ENCODE measurements at places on chromosomes 5 and 9.

DNA sequence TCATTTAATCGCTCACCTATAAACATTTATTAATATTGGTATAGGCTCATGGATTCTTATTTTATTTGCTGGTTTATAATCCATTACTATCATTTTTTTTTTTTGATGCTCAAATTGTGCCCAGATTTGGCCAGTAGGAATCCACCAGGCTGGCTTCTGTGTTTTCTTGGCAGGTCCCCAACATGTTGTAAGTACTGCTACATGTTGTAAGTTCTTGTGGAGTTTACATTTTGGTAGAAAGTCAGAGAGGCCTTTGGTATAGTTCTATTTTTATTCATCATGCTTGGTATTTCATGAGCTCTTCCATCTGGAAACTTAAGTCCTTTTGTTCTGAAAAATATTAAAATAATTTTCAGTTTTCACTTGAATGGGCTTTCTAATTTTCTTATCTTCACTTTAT is 47.1 kb downstream of the MAT2B start:
- no peak for DNase-seq

DNA sequence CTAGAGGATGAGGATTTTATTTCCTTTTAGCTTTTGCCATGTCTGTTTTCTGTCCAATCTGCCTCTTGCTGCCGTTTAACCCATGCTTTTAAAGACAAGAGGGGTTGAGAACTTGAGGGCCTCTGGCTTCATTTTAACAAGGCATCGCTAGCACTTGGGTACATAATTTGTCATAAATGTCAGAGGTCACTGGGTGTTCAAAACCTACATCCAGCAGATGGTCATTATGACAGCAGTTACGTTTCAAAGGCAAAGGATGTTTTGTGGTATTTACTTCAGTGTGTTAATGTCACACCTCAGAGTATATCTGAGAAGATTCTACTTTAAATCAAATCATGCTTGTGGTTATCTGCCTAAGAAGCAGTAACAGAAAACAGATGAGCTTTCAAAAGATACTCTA is 918.3 kb downstream of the NR2F1-AS1 start:
- DNase-seq, result no peak

DNA sequence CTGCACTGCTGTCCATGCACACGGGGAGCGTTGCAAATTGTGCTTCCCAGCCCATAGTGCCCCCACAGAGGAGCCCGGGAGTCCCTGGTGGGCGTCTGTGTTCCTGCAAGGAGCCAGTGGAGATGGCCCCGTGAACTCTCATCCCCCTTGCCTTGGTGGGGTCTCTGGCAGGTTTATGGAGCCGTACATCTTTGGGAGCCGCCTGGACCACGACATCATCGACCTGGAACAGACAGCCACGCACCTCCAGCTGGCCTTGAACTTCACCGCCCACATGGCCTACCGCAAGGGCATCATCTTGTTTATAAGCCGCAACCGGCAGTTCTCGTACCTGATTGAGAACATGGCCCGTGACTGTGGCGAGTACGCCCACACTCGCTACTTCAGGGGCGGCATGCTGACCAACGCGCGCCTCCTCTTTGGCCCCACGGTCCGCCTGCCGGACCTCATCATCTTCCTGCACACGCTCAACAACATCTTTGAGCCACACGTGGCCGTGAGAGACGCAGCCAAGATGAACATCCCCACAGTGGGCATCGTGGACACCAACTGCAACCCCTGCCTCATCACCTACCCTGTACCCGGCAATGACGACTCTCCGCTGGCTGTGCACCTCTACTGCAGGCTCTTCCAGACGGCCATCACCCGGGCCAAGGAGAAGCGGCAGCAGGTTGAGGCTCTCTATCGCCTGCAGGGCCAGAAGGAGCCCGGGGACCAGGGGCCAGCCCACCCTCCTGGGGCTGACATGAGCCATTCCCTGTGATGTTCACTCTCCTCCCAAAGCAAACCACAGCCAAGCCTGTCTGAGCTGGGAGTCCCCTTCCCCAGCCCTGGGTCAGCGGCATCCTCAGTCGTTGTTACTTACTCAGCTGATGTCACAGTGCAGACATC is 3.1 kb downstream of the MRPS2 start:
- no peak for DNase-seq

GRCh38 chr9:26163931-26164330 is 485.7 kb upstream of the TUSC1 start:
- no peak for DNase-seq

- DNase-seq, result no peak
Observed at GRCh38 chr5:76720988-76721569, 5.2 kb downstream of the F2R start.

GRCh38 chr5:160353379-160353778 is 17.0 kb downstream of the C1QTNF2 start:
- no peak for DNase-seq

GRCh38 chr9:38065369-38066075 is 3.5 kb downstream of the SHB start:
- DNase-seq, result no peak

All from NCI-H524 treated with DMSO at 0.1 percent for 48 hours (cell line).